ENCODE measurements at places on chromosomes 3 and 15.

- DNase-seq = no peak
These were observed 621.8 kb downstream of the ZIC1 start for GRCh38 chr3:148030975-148031374.

DNA sequence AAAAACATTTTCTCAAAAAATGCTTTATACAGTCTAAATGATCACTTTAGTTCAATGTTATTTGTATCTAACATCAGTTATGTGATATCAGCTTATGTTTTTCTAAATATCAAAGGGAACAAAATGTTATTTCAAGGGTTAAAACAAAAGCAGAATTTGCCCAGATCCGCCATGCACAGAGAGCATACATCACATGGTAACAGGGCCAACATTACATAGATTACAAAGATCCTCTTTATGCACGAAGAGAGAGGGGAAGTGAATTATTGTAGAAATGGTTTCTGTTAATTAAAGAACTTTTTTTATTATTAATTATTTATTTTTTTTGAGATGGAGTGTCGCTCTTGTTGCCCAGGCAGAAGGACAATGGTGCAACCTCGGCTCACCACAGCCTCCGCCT, 100.8 kb upstream of the MME start:
- no peak for DNase-seq

GRCh38 chr3:149283401-149283800, 50.0 kb downstream of the TM4SF18 start:
- no peak for DNase-seq

GRCh38 chr3:120477781-120478180, 27.0 kb upstream of the FSTL1 start:
- no peak for DNase-seq

GRCh38 chr15:34336991-34337556, 507 bp downstream of the SLC12A6 start:
- no peak for DNase-seq

DNA sequence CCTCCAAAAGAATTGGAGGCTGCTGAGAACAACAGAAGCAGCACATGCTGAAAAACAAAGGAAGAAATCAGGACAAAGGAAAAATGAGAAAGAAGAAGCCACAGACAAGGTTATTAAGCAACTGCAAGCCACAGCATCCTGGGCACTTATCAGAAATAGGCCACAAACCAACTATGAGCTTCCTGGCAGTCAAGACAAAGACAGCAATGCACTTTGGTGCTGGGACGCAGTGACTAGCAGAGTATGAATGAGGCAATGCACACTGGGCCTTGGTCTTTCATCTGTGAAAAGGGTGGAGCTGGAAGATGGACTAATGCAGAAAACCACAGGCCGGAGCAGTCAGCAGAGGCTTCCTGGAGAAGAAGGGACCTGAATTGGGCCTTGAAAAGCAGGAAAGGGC, 56.0 kb upstream of the LINGO1 start:
- DNase-seq = no peak

DNA sequence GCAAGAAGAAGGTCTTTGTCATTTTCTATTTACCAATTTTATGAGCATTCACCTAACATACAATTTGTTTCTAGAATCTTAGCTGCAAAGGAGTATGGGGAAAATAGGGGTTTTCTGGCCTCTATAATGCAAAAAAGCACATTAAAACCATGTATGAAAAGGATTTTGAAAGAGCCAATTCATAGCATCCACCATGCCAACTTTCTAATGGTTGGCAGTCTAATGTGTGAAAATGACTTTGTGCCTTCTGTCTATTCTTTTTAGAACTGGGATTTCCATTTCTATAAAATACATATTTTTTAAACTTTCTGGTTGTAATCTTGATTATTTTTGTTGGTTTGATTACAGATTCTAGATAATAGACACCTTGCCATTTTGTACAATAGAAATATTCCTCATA, 333.7 kb upstream of the CNTN6 start:
- DNase-seq = no peak

Measured in hepatocyte (in vitro differentiated cells).